ENCODE measurements at places on chromosomes 7 and 10.

DNA sequence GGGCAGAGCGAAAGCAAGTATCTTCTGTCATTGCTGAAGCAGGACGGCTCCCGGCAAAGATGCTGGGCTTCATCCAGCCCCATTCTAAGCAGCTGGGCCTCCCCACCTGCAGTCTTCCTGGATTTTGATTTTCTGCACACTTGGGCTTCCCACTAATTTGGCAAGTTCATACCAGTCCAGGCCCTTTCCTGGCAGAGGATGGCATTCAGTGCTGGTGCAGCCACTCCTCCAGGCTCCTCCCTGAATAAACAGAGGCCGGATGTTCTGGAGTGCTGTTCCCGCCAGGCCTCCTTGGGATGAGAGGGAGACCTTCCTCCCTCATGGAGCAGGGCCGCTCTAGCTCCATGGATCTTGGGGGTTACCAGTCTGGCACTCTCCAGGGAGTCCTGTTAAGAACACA lies 3.4 kb downstream of the BAG3 start:
- no peak for DNase-seq

GRCh38 chr10:31353574-31353973 lies 34.6 kb downstream of the ZEB1 start:
- no peak for DNase-seq

DNA sequence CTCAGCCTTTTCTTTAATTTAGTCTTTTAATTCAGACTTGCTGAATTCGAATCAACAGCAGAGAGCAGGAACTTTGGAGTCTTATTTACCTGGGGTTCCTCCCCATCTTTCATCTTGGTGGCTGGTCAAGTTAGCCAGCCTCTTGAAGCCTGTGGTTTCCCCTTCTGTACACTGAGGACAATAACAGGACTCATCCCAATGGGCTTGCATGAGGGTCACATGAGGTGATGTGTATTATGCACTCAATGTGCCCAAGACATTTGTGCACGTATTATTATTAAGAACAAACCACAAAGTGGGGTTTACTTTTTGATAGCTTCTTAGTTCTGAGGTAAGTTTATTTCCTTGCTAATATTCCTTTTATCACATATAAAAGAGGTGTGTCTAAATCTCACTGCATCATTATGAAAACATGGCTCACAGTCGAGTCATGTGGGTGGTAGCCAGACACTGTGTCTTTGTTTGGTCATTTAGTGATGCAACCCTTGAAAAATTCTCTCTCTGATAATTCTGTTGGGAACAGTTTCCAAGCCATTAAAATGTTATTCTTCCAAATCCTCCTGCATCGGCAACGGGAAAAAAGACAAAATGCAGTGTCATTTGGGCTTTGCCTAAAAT lies 86.5 kb upstream of the GRB10 start:
- no peak for DNase-seq

DNA sequence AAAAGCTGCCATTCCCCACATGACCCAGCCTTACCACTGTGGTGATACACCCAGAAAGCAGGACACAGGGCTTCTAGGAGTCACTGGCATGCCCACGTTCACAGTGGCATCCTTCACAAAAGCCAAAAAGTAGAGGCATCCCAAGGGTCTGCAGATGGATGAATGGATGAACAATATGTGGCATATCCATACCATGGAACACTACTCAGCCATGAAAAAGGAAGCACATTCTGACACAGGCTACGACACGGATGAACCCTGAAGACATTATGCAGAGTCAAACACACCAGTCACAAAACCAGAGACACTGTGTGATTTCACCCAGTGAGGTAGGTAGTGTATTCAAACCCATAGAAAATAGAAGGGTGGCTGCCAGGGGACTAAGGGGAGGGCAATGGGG lies 104.7 kb upstream of the DDC start:
- DNase-seq = no peak

GRCh38 chr10:7605565-7606295 lies 61.0 kb downstream of the ITIH5 start:
- no peak for DNase-seq

- DNase-seq = no peak
These were observed 23.9 kb downstream of the STEAP1 start for GRCh38 chr7:90178166-90178565.

- no peak for DNase-seq
These were observed 18.9 kb downstream of the HTRA1 start for GRCh38 chr10:122480146-122480833.

- DNase-seq = no peak
These were observed 706.4 kb downstream of the SORCS3 start for GRCh38 chr10:105347487-105347886.

GRCh38 chr10:74213019-74213418 lies 62.0 kb downstream of the ADK start:
- no peak for DNase-seq

- no peak for DNase-seq
These were observed 221.4 kb downstream of the ADARB2 start for GRCh38 chr10:1515780-1516491.

GRCh38 chr7:107666790-107667189 lies 6.2 kb downstream of the SLC26A4 start:
- no peak for DNase-seq

Measured in chondrocyte (in vitro differentiated cells).